ENCODE measurements at places on chromosomes 3 and 15. TPM values are rescaled to one million over a fixed set of nuclear protein-coding genes. Genes with fewer than 3 reads are reported as not detected.

GRCh38 chr3:105512061-105512460 is 145.4 kb downstream of the ALCAM start:
- no peak for DNase-seq

- DNase-seq = no peak
Measured at GRCh38 chr15:56835718-56836171, 82.7 kb upstream of the TCF12 start.

- no peak for DNase-seq
Measured at GRCh38 chr3:82143661-82144412, 382.4 kb upstream of the GBE1 start.

GRCh38 chr3:37949866-37950265 is 40.7 kb upstream of the VILL start:
- no peak for DNase-seq

DNA sequence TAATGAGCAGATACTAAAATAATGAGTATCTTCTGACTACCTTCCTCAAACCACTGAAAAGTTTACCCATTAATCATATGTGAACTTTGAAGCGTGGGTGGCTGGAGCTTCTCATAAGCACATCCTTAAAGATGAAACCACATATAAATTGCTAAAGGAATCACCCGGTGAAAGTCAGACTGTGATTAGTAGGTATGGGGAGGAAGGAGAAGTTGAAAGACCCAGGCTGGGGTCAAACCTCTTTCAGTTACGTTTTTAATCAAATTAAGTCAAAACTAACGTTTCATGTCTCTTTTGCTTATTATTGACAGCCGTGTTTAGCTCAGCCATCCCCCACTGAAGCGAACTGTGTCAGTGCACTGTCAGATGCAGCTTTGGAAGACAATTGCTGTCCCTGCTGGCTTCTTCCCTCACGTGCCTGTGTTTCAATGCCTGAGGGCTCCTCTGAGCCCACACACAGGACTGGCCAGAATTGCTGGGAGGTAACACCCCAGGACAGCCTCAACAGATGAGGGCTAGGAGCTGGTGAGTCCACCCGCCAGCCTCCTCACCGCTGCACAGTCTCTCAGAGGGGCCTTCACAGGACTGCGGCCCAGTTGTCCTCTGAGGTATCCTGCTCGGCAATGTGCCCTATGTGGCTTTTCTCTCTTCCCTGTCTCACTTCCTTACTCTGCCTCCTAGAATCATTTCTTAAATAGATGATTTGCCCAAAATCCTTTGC is 29.3 kb upstream of the SH3BP5 start:
- no peak for DNase-seq

DNA sequence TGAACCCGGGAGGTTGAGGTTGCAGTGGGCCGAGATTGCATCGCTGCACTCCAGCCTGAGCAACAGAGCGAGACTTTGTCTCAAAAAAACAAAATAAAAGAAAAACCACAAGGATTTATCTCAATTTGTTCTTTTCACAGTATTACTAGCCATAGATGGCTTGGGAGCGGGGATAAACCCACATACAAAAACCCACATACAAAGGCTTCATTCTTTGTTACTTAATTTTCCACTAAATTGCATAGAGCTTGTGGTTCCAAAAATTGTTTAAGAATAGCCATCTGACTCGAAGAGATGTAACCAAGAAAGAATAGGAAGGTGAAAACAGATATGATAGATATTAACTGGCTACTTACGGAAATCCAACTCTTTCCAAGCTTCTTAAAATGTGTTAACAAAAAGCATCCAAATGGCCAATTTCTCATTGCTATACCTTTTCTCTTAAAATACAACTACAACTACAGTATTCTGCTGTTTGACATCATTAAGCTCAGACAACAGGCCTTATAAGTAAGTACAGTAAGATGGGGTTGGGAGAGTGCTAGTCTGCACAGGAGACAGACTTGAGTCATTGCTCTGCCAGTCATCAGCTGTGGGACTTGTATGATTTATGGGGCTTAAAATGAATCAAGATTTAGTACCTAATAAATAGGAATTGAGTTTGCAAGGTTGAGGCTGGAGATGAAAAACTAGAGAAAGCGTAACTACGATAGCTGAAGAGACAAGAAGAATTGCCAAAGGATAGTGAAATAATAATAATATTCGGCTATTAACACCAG is 96.6 kb upstream of the PLXND1 start:
- DNase-seq = no peak

KIF7 gene
- total RNA-seq = 2.1 TPM

GOLGA6L10 gene
- total RNA-seq = 10.2 TPM

C15orf39 gene
- 30.3 TPM for total RNA-seq

FANCD2OS gene
- total RNA-seq = not detected

TLR9 gene
- not detected for total RNA-seq

CCR9 gene
- not detected for total RNA-seq
